ENCODE measurements at places on chromosomes 11 and 22. TPM values are rescaled to one million over a fixed set of nuclear protein-coding genes. Genes with fewer than 3 reads are reported as not detected.

GRCh38 chr11:48366365-48366764, at the start of gene OR4C5:
TSS of gene OR4C5 (minus strand) at chr11:48366465. CDS start at chr11:48366465, 0 bp downstream.
- DNase-seq = no peak

TESMIN gene
- 10.2 TPM for polyA plus RNA-seq

- no peak for DNase-seq
These were observed 64.7 kb upstream of the CTSC start for GRCh38 chr11:88402192-88402715.

DNA sequence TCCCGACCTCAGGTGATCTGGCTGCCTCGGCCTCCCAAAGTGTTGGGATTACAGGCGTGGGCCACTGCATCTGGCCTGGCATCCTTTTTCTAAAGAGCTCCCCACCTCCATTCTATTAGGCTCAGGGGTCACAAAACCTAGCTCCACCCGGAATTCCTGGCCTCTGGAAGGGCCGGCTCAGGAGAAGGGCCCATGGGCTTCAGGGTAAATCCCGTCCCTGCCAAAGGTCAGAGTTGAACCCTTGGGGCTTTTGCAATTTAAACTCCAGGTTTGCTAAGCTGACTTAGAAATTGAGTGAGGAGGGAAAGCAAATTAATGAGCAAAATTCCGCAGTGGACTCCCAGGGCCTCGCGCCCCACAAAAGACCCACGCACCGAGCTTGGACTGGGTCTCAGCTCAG, 48.3 kb downstream of the RPS6KA4 start:
- no peak for DNase-seq

OR8K1 gene
- not detected for polyA plus RNA-seq

MRGPRE gene
- polyA plus RNA-seq = not detected

- no peak for DNase-seq
These were observed 8.7 kb downstream of the SLC37A2 start for GRCh38 chr11:125071846-125072217.

GRCh38 chr22:21791635-21792625, 56.3 kb upstream of the YPEL1 start:
- no peak for DNase-seq

DNA sequence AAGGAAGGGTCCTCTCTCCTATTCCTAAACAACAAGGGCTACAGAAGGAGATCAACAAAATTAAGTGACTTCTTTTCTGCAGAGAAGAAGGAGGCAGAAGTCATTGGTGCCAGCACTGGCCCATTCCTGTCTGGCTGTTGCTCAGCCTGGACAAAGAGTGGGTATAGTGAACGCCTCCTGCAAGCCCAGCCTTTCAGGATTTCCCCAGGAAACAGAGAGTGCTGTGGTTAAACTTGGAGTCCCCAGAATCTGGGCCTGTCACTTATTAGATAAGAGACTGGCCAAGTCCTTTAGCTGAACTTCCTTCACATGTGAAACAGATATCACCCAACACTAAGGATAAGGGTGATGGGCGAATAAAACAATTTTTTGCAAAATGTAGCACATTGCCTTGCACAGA, 10.9 kb downstream of the TST start:
- no peak for DNase-seq

GRCh38 chr22:45552580-45553350, 50.1 kb downstream of the FBLN1 start:
- no peak for DNase-seq

IGF2 gene
- 147 TPM for polyA plus RNA-seq

APOL5 gene
- 0.09 TPM for polyA plus RNA-seq

- DNase-seq = no peak
These were observed 62.4 kb downstream of the MYH9 start for GRCh38 chr22:36325154-36326031.

DNA sequence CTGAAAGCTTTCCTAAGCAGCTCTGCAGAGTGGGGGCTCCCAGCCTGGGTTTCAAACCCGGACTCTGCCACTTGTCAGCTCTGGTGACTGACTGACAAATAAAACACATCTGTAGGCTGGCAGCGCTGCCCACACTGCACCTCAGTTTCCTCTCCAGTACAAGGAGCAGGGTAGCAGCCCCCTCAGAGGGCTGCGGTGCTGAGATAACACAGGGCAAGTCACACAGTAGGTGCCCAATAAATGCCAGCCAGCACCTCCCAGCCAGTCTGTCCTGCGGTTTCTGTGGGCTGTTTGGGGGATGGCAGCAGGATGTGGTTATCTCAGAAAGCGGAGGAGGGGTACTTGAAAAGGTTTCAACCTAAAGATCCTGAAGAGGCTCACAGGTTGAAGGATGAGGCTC, 1.5 kb downstream of the SYT12 start:
- DNase-seq = no peak

- no peak for DNase-seq
These were observed 13.5 kb downstream of the CCDC90B start for GRCh38 chr11:83272627-83273026.

MUC5AC gene
- polyA plus RNA-seq = 0.08 TPM

SOX10 gene
- 0.52 TPM for polyA plus RNA-seq

- no peak for DNase-seq
These were observed 71.0 kb downstream of the AMBRA1 start for GRCh38 chr11:46522682-46523281.

DNA sequence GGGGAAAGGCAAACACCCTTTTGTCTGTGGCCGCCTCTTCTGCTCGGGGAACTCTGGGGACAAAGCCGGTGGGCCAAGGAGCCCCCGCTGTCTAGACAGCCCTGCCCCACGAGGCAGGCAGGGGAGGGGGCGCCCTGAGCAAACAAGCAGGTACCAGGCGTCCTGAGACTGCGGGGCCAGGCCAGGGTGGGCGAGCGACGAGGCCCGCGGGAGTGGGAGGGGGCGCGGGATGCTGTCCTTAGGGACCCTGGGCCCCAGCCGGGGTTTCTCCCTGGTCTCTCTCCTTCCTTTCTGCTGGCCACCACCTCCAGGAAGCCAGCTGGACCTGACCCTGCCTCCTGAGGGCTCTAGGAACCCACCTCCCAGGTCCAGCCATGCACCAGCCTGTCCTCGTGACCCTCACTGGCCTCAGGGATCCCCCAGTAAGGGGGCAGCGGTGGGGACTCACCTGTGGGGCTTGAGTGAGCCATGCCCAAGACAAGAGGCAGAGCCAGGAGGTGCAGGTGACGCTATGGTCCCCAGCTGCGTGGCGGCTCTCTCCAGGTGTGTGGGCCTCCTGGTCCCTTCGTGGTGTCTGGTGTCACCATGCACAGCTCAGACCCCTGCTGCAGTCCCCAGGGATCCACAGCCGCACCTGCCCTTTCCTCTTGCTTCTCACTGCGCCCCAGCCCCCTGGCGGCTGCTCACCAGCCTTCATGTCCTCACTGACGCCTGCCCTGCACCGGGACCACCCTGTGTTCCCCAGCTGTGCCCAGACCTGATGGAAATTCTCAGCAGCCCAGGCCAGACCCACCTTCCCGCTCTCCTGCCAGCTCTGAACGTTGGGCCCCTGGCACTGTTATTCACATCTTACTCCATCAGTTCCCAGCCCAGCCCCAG, 26.5 kb upstream of the MUC5AC start:
- no peak for DNase-seq
